ENCODE measurements at places on chromosomes 5 and 9.

- DNase-seq: no peak
Measured at GRCh38 chr9:100056561-100056960, 42.2 kb downstream of the ERP44 start.

DNA sequence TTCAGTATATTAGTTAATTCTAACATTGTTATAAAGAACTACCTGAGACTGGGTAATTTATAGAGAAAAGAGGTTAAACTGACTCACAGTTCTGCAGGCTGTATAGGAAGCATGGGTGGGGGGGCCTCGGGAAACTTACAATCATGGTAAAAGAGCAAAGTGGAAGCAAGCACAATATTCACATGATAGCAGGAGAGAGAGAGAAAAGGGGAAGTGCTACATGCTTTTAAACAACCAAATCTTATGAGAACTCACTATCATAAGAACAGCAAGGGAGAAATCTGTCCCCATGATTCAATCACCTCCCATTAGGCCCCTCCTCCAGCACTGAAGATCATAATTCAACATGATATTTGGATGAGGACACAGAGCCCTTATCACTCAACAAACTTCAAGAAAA lies 324.9 kb downstream of the ZNF608 start:
- peak; percentile 8 for DNase-seq

DNA sequence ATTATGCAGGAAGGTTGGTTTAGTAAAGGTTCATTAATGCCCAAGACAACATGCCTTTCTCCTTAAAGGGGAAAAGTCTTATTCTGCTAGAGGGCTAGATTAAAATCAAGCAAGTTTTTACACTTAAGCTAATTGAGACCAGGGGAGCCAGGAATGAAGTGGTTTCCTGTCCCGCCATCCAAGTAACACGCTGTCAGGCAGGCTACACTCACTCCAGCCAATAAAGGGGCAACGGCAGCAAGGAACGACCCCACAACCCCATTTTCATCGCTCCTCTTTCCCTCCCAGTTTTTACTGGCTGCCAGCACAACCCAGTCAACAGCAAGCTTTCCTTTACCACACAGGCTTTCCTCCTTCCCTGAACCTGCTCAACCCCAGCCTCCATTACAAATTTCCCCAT lies 225.1 kb downstream of the DCP2 start:
- no peak for DNase-seq

DNA sequence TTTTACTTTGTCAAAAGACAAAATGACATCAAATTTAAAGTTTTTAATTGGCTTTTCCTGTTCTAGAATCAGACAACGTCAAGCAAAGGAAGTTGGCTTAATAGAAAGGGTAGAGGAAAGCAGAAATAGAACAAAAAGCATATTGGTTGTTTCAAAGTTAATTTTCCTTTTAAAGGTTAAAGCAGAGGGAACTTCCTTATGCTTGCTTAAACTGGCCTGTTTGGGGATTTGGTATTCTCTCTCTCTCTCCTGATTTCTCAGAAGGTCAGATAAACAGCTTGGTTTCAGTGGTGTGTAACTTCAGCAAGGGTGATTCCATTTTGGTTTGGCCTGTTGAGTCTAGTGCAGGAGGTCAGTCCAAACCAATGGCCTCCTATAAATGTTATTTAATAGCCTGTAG lies 127.1 kb downstream of the SMARCA2 start:
- no peak for DNase-seq

DNA sequence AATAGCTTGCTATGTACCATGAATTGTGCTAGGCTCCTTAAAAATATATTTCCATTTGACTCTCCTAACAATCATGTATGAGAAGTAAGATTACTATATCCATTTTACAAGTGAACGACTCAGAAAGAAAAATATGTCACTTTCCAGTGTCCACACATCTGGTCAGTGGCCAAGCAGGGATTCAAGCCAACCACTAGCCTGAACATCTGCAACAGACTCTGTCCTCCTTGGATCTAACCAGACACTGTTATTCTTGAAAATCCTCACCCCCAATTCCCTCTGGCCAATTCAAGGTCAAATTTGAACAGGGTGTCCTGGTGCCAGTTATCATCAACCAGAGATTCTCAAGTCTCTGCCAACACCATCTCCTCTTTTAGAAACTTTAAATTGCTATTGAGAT lies 344.1 kb upstream of the WWC1 start:
- DNase-seq: no peak

- DNase-seq: no peak
Measured at GRCh38 chr5:6780802-6781391, 67.7 kb downstream of the TENT4A start.

Data from naive B cell (primary cell).